ENCODE measurements at places on chromosomes 5 and 9.

DNA sequence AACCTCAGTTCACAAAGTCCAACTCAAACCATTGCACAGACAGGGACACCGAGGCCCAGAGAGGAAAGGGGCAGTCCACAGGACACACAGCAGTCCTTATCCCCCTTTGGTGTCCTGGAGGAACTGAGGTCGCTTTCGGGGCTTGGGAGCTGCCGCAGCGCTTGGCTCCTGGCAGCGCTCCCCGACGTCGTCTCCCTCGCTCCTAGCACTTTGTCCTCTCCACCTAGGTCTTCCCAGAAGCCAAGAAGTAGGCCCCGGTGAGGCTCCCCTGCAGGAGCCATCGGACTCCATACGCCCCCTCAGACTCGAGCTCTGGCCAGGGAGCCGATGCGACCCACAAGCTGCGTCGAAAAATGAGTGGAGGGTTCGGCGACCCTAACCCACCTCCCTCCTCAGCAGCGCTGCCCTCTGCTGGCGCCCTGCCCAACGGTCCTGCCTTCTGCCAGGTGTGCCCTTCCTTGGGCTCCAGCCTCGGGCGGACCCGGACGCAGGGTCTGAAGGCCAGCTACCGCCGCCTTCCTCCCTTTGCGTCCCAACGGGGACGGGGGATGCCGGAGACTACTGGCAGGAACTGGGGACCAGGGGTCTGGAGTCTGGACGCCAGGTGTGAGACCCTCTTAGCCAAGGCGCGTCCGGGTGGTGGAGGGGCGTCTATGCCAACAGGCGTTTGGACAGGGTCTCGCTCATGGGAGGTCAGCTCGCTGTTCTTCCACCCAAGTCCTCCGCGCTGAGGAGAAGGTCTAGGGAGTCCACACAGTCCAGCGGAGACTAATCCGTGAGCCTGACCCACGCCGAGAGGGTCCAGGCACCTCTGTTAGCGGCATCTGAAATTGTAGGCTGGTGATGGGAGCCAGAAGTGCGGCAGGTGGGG lies 2.1 kb upstream of the PRDM12 start:
- DNase-seq: no peak
- peaks cover 19% of the 10 kb centered on the region for H3K4me1 ChIP-seq
- H3K36me3 ChIP-seq: peaks cover 2% of the 10 kb centered on the region
- H3K4me3 ChIP-seq: peak overlapping the region; percentile 67

DNA sequence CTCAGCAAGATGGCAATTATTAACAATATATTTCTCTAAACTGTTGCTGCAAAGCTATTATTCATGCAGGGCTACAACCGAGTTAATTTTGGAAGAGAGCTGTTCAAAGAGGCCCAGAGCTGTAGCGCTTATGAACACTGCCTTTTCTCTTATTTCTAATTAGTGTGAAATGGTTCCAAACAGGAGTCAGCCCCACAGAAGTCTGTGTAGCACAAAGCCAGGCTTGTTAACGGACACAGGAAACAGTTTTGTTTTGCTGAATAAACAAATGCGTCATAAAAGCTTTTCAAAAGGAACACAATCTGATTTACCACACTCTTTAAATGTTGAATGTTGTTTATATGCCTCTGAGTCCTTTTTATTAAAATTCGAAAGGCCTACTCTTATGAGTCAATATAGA lies 396.5 kb downstream of the ANXA1 start:
- no peaks in the 10 kb centered on the region for H3K4me1 ChIP-seq
- H3K27me3 ChIP-seq: no peaks in the 10 kb centered on the region
- H3K4me3 ChIP-seq: no peak overlapping the region

DNA sequence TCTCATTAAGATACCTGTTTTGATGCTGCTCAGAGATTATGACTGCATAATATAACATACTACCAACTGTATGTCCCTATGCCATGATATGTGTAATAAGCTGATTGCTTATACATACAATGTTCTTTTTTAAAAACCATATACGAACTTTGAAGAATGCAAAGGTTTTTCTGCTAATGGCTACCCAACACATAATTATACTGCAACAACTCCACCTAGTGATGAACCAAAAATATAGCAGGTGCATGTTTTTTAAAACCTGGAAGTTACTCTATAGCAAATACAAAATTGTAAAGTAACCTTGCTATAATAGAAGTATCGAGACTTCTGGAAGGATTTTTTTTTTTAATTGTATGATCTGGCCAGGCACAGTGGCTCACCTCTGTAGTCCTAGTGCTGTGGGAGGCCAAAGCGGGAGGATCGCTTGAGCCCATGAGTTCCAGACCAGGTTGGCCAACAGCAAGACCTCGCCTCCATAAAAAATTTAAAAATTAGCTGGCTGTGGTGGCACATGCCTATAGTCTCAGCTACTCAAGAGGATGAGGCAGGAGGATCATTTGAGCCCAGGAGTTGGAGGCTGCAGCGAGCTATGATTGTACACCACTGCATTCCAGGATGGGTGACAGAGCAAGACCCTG lies 49.1 kb downstream of the HOMER1 start:
- H3K36me3 ChIP-seq: no peaks in the 10 kb centered on the region
- DNase-seq: no peak
- peaks cover 16% of the 10 kb centered on the region for H3K27me3 ChIP-seq
- no peak overlapping the region for H3K4me3 ChIP-seq
- H3K27ac ChIP-seq: no peak overlapping the region
- H3K4me1 ChIP-seq: peaks cover 4% of the 10 kb centered on the region

DNA sequence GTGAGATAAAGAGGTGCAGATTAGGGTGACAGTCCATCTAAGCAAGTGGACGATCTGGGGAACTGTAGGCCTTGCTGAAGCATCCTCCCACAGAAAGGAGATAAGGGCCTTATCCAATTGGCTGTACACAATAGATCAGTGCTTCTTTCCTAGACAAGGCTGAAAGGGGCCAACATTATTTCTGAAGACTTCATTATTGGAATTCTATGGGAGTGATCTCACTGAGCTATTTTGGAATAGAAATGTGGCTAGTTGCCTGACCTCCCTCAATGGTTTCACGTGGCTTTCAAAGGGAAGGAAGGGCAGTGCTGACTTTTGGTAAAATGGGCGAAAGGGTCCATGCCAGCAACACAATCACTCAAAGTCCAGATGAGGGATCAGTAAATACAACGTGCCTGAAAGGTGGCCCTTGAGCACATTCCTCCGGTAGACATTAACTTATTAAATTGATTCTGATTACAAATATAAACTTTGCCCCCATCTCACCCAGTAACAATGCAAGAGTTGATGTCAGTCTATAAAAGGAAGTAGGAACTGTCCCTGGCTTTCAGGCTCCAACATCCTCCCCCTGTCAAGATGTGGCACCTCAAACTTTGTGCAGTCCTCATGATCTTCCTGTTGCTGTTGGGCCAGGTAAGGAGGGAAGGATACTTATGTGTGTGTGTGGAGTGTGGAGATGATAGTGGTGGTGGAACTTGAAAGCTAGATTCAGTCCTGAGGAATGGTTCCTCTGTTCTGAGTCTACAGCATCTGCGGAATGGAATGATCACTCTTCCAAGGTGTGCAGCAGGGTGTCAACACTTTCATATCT lies at the start of gene LEAP2:
TSS of gene LEAP2 (plus strand) at position 550 of the 811 bp plus-strand sequence. CDS start at position 577, 27 bp downstream.
- peak within 1 kb of the TSS; percentile 35 for H3K27ac ChIP-seq
- no peak for DNase-seq
- peaks cover 19% of the 10 kb centered on the region for H3K36me3 ChIP-seq
- no peaks in the 10 kb centered on the region for H3K4me1 ChIP-seq

DNA sequence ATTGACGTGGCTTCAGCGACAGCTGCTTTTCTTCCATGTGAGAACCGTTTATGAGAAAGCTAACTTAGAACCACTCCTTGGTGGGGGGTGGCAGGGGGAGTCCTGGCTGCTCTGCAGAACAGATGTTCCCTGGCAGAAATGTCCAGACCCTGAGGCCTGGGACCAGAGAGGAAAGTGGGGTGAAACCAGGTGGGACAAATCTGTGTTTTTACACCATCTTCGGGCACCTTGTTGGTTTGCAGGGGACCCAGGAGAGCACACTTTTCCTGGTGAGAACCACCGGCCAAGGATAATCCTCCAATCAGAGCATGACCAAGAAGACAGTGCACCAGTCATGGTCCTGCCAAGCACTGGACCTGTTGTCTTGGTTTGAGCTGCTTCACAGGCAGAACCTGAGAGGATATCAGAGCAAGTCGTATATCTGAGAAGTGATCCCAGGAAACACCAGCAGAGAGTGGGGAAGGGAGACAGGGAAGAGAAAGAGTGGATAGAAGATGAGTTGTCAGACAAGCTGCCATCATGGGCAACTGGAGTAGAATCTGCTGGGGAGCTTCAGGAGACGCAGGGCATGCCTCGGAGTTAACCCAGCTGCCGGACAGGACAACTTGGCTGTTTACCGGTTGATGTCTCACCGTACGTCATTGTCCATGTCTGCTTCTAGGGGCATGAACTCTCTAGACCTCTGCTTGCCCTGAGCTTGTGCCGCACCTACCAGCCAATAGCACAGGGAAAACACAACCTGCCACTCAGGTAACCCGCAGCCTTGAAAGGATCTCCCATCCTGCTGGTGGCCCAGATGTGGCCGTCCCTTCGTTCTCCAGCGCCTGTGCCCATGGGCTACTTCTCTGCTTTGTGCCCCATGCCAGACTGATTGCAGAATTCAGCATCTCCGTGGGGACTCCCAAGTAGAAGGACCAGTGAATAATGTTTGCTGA lies 178.4 kb upstream of the MVB12B start:
- peaks cover 55% of the 10 kb centered on the region for H3K27me3 ChIP-seq
- H3K36me3 ChIP-seq: no peaks in the 10 kb centered on the region
- no peak overlapping the region for H3K4me3 ChIP-seq
- no peak for DNase-seq
- peaks cover 10% of the 10 kb centered on the region for H3K4me1 ChIP-seq
- no peak overlapping the region for H3K27ac ChIP-seq

DNA sequence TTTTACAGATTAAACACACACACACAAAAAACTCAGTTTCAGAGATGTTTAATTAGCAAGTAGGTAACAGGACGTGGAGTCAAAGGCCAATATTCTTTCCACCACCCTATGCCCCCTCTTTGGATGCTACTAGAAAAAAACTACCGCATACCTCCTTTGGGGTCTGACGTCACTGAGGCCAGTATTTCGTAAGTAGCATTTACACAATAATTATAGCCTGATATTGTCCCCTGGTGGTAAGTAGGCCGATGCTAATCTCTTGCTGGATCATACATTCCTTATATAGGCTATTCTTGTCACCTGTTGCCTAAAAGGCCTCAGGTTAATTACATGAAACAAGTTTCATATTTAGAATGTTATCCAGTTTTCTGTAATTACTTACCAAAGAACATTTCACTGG lies 21.0 kb upstream of the SMARCA2 start:
- no peak overlapping the region for H3K4me3 ChIP-seq
- no peak for DNase-seq
- no peak overlapping the region for H3K27ac ChIP-seq
- no peaks in the 10 kb centered on the region for H3K4me1 ChIP-seq
- H3K27me3 ChIP-seq: peaks cover 8% of the 10 kb centered on the region
- no peaks in the 10 kb centered on the region for H3K36me3 ChIP-seq

DNA sequence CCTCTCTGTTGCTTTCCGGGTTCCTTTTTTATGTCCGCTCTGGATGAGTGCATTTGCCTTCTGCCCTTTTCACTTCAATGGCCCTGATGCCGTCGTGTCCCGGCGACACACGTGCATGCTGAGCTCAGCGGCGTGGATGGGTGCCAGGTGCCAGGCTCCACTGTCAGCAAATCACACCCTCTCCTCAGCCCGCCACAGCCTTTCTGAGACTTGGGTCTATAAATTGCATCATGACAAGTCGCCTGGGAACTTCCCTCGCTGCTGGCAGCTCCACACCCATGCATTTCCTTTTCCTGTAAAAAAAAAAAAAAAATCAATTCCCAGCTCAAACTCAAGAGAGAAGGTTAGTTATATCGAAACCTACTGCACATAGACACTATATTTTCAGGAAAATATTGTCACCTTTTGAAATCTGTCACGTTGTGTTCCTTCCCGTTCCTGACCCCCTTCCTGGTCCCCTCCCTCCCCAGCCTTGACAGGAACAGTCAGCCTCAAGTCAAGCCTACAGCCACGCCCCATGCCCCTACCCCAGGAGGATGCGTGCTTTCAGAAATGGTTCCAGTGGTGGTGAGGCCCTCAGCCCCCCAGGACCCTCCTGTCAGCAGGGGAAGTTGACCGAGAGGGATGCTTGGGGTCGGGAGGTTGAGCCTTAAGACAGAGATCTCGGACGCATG lies 110.3 kb upstream of the PTCH1 start:
- peaks cover 51% of the 10 kb centered on the region for H3K27me3 ChIP-seq
- no peak overlapping the region for H3K4me3 ChIP-seq

DNA sequence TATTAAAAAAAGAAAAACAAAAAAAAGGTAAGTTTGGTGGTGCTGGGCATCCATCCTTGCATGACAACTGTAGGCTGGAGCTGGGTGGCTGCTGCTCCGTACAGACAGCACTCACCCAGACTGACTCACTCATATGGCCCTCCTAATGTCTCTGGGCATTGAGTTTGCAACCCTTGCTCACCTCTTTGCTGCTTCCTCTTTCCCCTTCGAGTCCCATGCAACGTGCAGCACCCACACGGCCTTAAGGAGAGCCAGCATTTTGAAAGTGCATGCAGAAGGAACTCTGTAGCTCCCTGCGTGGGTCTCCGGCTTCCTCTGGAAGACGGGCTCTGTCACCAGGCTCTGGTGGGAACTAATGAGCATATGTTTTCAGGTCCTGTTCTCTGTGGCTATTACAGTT lies 60.5 kb upstream of the ENTREP1 start:
- H3K36me3 ChIP-seq: no peaks in the 10 kb centered on the region
- no peak for DNase-seq
- H3K27me3 ChIP-seq: peaks cover 42% of the 10 kb centered on the region

- peaks cover 5% of the 10 kb centered on the region for H3K27me3 ChIP-seq
- no peak overlapping the region for H3K4me3 ChIP-seq
- no peak overlapping the region for H3K27ac ChIP-seq
- H3K4me1 ChIP-seq: no peaks in the 10 kb centered on the region
Measured at GRCh38 chr9:22237497-22238363, 208.9 kb upstream of the DMRTA1 start.

- H3K4me3 ChIP-seq: no peak overlapping the region
- no peak overlapping the region for H3K27ac ChIP-seq
- H3K4me1 ChIP-seq: no peaks in the 10 kb centered on the region
- H3K27me3 ChIP-seq: peaks cover 24% of the 10 kb centered on the region
- DNase-seq: no peak
- no peaks in the 10 kb centered on the region for H3K36me3 ChIP-seq
Measured at GRCh38 chr9:127664324-127664677, 42.5 kb upstream of the CFAP157 start.

GRCh38 chr5:6634306-6634705 lies 1.1 kb downstream of the SRD5A1 start:
- H3K27me3 ChIP-seq: no peaks in the 10 kb centered on the region
- H3K4me3 ChIP-seq: peak overlapping the region; percentile 91
- DNase-seq: no peak

All from central memory CD8-positive, alpha-beta T cell (primary cell).